ENCODE measurements at places on chromosomes 6 and 20.

- no peak for DNase-seq
Measured at GRCh38 chr6:80174900-80175572, 68.6 kb downstream of the BCKDHB start.

DNA sequence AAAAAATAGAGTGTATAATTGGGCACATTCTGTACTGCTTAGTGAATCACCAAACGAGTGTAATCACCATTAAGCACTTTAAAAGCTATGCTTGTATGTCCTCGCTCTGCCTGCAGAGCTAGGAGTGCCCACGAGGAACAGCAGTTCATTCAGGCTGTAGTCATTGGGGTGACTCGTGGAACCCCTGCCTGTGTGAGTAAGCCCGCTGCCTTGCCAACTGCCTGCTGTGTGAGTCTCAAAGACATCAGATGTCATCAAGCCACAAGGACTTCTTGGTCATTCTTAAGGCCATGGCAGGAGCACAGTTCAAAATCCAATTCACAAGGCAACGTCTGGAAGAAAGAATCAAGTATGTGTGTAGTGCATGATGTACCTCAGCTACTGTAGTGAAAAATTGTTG, 60.4 kb downstream of the FOXO3 start:
- DNase-seq: peak; percentile 14

- no peak for DNase-seq
Measured at GRCh38 chr6:107124934-107125348, 9.6 kb upstream of the BEND3 start.

DNA sequence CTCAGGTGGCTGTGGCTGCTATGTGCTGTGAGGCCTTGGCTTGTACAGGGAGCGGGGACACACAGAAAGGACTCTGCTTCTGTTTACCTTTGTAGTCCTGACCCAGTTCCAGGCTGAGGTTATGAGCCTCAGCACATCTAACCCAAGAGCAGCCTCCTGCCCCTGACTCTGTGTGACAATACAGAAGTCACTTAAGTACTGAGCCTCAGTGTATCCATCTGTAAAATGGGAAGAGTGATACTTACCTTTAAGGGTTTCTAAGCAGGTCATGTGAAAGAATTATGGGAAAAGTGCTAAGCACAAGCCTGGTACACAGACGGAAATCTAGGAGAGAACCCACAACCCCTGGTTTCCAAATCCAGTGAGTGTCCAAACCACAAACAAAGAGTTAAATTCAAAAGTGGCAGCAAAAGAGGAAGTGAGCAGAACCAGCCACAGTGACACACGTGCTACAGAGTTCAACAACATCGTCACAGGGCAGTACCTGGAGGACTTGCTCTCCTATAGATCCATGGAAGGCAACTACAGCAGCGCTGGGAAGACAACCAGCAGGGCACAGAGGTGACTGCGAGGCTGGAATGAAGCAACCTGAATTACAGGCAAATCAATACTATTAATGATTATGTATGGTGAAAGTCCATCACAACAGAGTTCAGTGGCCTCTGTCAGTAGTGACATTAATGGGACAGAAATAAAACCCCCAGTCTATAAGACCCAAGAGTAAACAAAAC, 12.5 kb downstream of the TRIM26 start:
- DNase-seq: no peak

GRCh38 chr20:57513199-57513598, 11.7 kb downstream of the CTCFL start:
- no peak for DNase-seq

DNA sequence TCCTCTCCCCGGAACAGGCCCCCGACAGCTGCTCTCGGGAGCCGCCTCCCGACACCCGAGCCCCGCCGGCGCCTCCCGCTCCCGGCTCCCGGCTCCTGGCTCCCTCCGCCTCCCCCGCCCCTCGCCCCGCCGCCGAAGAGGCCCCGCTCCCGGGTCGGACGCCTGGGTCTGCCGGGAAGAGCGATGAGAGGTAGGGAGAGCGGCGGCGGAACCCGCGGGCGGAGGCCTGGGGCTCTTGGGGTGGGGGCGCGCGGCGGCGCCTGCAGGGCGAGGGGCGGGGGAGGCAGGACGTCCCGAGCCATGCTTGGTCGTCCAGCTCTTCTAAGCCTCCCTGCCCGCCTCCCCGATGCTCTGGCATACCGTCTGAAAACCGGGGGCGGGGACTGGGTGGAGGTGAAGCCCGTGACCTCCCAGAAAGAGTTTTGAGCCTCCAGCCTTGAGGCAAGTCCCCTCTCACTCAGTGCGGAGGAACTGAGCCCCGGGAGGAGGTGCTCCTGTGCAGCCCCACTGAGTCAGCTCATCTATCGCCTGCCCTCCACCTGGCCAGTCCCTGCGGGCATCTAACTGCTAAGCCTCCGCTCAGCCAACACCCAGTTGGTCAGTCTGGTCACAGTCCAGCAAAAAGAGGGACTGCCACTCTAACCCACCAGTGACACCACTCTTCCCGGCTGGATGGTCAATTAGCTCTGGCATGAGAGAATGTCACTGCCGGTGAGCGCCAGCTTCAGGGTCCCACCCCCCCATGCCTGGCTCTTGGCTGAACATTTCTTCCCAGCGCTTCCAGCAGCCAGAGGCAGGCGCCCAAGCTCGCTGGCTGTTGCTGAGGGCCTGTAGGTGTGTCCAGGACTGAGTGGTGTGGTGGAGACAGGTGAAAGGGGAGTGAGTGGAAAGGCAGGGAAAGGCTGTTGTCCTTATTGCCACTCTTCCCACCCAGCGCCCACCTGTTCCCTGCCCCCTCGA, 482 bp downstream of the DDR1 start:
- DNase-seq: peak; percentile 51

DNA sequence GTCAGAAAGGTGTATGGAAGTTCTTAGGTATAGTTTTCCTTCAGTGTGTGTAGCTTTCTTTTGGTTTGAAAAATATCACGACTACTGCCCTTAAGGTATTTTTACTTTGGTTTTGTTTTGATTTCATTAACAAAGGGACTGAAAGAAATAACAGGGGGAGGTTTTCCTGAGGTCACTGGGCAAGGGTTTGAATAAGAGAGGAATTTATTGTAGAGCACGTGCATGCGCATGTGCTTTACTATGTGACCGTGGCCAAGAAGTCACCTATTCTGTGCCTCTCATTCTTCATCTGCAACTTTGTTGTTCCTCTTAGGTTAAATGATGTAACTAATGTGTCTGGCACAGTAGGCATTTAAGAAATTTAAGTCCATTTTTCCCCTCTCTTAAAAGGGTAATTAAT, 4.1 kb upstream of the MAN1A1 start:
- no peak for DNase-seq

- no peak for DNase-seq
Measured at GRCh38 chr6:6362056-6362840, 41.8 kb upstream of the F13A1 start.

- peak; percentile 83 for DNase-seq
Measured at GRCh38 chr6:106098383-106099234, 12.5 kb downstream of the PRDM1 start.

DNA sequence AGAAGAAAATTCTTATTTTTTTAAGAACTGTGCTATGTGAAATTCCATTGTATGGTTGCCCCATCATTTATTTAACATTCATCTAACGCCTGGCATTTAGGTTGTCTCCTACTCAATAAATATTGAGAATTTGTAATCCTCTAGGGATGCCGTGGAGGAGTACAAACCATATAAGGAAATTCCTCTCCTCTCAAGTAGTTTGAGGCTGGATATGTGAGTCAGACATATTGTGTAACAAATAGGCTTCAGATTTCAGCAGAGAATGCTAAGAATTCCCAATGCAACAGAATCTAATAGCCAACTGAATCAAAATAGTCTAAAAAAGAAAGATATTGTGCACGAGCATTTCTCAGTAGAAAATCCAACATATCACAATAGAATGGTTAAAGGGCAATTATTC, 174.7 kb downstream of the OTOR start:
- no peak for DNase-seq

GRCh38 chr20:11267762-11268335, 594.0 kb upstream of the JAG1 start:
- DNase-seq: no peak

DNA sequence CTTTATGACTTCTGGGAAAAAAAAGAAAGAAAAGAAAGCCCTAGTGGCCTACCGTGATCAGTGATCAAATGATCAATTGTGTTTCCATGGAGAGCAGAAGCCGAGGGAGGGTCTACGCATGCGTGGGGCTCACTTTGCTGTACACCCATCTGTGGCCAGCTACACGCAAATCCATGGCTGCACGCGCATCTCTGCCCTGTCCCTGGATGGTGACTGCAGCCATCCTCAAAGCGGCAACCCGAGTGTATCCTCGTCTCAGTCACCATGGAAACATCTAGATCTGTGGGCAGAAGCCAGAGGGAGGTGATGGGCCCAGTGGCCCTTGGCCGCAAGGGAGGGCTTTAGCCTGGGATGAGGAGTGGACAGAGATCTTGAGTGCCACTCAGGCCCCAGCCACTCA, 785 bp upstream of the ULBP3 start:
- no peak for DNase-seq

DNA sequence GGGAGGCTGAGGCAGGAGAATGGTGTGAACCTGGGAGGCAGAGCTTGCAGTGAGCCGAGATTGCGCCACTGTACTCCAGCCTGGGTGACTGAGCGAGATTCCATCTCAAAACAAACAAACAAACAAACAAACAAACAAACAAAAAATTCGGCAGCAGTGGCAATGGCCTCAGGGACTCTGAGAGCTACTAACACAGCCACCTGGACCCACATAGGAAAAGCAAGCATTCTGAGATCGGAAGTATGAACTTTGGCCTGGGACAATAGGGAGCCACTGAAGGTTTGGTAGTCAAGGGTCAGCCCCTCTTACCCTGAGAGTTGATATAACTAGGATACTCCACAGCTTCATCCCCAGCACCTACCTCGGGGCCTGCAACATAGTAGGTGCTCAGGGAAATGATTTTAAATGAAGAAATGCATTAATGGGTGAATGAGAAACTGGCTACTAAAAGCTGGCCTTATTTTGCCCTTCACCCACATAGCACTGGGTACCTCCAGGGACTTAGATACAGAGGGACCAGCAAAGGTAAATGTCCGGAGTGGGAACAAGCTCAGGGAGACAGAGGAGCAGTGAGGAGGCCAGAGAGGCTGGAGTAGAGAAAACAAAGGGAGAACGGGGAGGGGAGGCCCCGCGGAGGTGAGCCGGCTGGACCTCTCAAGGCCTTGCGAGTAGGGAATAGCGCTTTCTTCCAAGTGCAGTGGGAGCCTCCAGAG, 46.6 kb upstream of the PTGIS start:
- DNase-seq: no peak

DNA sequence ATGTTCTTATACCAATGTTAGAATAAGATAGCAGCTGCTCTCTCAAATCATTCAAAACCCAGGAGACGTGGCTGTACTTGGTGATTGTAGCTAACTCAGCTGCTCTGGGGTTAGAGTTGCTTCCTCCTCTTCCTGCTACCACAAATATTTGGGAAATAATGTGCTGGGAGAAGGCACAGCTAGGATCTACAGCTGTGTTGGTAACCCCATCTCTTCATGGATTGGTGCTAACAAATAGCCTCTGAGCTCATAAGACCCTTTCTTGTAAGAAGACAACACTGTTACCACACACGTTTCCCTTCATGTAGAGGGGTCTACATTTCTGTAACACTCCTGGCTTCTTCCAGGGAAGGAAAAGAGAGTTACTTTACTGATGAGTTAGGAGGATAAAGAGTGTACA, 911.0 kb upstream of the CITED2 start:
- no peak for DNase-seq

- DNase-seq: no peak
Measured at GRCh38 chr6:74872754-74873476, 332.9 kb downstream of the COL12A1 start.

- no peak for DNase-seq
Measured at GRCh38 chr6:131060311-131060710, 2.7 kb downstream of the EPB41L2 start.

DNA sequence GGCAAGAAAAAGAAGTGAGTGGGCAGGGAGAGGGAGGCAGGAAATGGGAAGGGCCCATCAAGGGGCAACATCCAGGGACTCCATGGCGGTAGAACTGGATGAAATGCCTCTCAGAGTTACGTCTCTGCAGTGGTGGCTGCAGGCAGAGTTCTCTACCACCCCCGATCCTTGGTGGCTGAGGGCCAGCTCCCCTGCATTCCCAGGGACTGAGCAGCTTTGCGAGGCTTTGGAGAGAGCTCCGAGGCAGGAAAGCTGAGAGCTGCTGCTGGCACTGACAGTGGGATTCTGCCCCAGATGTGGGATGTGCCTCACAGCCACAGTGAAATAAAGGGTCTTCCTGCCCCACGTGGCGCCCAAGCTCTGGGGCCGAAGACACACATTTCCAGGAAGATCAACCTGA, 236.6 kb downstream of the SLC24A3 start:
- no peak for DNase-seq
